ENCODE measurements at places on chromosomes 5 and 9.

DNA sequence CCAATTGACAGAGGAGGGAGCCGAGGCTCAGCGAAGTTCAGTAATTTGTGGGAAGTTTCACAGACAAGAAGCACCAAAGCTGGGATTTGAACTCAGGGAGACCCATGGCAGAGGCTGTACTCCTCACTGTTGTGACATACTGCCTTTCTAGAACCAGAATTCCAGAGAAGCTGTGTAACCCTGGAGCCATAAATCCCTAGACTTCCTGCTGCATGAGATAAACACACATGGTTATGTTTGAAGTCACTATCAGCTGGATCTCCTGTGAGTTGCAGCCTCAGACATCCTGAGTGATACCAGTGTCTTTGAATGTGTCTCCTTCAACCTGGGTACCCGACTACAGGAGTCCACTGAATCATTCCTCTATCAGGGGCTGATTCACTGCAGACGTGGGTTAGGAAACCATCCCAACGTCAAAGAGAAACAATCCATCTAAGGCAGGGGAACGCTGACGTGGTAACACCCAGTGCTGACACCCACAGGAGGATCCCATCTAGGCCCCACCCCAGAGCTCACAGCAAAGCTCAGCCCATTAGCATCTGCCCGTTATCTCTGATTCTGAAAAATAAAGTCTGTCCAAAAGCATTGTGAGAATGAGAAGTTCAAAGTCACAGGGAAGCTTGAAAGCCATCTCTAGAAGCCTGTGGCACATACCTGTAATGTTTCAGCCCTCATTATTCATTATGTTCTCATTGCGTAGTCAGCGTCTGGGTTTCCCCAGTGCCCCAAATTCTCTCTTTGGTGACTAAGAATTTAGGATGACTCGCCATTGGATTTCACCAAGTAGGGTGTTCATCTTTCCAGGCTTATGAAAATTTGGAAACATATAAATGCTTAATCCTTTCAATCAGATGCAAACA, 36.3 kb upstream of the BASP1 start:
- DNase-seq: no peak

- no peak for DNase-seq
Observed at GRCh38 chr9:79526149-79526672, 45.6 kb upstream of the TLE4 start.

DNA sequence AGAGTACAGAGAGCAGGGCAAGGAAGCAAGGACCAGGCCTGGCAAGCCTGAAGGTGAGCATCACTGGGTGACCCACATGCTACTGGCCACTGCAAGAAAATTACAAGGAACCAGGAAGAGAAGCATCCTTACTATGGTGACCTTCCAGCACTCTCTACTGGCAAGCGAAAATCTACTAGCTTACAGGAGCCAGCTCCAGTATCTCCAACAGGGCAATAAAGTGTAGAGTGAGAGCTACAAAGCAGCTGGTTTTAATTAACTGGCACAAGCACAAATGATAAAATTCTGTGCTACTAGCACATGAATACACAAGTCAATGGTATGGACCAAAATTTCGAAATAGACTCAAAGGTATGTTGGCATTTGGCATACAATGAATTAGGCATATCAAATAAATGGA, 113.3 kb upstream of the CAST start:
- DNase-seq: no peak

DNA sequence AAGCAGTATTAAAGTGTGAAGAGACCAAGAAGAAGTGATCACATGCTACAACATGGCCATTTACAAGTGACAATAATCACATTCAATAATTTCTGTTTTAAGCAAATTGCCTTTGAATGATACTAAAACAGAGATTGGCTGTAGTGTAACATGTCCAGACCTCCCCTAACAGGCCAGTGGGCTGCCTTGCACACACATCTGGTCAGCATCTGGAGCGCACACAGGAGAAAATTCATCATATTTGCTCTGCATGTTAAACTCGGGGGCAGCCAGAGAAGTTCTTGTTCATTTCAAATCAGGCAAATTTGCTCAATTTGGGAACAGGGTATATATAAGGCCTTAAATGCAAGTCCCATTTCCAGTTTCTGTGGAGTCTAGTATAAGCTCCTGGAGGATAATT, 111.1 kb upstream of the FBXL7 start:
- DNase-seq: no peak

GRCh38 chr9:21549251-21549765, 67.2 kb upstream of the IFNE start:
- DNase-seq: no peak

All from activated T-cell treated with anti-CD3 and anti-CD28 coated beads for 1 hour (primary cell).